ENCODE measurements at places on chromosomes 6 and 20. TPM values are rescaled to one million over a fixed set of nuclear protein-coding genes. Genes with fewer than 3 reads are reported as not detected.

LY6G6D gene
- not detected for total RNA-seq

WFDC10B gene
- total RNA-seq, result not detected

TRERF1 gene
- 8.0 TPM for total RNA-seq

SLC22A1 gene
- not detected for total RNA-seq

GRM4 gene
- not detected for total RNA-seq

GNRH2 gene
- total RNA-seq, result not detected

Data from transverse colon (tissue), 4 donors.